Stimulated activated CD4-positive, alpha-beta T cell treated with anti-CD3 and anti-CD28 coated beads, Interleukin-15, amount 100 ng/mL, for 1 hour (primary cell): ENCODE measurements at places on chromosomes 4 and X.

DNA sequence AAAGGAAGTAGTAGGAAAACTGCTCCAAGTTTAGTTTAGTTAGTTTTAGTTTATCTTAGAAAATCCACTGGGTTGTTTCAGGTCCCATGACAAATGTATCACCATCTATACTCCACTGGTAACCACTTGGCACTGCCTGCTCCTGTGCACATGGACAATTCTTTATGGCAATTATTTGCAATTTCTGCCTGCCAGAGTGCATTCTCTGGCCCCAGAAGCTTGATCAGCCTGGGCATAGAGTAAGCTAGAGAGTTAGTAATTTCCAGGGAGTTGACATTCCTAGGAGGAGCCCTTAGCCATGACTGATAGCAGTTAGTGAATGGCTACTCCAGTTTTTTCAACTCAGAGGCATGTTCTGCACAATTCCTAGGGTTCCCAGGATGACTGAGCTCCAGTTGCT is 203.2 kb upstream of the FGF13 start:
- no peak for DNase-seq

- DNase-seq: no peak
These were observed 53.2 kb downstream of the SPRY1 start for GRCh38 chr4:123449780-123450179.

GRCh38 chr4:71867598-71867997 is 83.7 kb upstream of the GC start:
- no peak for DNase-seq

GRCh38 chrX:7891928-7892327 is 35.3 kb downstream of the PNPLA4 start:
- DNase-seq: no peak

- no peak for DNase-seq
These were observed 155.8 kb upstream of the DGKK start for GRCh38 chrX:50626432-50626831.

GRCh38 chr4:145828802-145829485 is 109.7 kb downstream of the ZNF827 start:
- no peak for DNase-seq

GRCh38 chr4:90328558-90328957 is 201.4 kb downstream of the CCSER1 start:
- no peak for DNase-seq

DNA sequence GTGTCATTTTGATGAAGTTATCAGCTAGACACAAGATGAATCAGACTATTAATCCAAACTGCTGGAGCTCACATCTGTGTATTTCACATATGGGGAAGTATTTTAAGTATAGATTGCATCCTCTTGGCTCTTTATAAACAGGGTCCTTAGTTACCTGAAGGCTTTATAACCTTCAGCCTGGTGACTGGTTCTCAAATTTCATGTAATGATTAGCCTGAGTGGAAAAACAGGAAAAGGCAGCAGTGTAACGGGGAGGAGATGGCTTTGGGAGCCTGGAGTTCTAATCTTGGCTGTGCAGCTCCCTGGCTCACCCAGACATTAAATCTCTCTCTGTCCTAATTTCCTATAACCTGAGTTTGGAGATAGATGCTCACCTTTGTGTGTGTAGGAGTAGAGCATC is 103.8 kb upstream of the HPF1 start:
- no peak for DNase-seq

DNA sequence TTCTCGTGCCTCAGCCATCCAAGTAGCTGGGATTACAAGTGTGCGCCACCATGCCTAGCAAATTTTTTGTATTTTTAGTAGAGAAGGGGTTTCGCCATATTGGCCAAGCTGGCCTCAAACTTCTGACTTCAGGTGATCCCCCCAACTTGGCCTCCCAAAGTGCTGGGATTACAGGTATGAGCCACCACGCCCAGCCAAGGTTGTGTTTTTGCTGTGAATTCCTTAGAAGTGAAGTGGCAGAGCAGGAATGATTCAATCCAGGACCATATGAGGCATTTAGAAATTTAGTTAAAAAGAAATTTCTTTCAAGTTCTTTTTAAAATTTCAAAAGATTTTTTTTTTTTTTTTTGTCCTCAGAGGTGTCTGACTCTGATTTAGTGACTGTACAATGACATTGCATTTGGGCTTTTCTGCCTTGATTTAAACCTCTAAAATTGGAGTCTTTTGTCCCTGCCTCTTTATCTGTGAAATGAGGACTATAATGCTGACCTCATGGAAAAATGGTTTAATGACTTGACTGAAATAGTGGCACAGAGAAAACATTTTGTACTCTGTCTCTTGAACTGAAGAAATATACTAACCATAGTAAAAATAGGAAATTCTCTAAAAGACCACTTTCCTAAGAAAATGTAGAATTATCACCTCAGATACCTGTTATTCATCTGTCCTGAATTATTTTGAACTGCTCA is 59.9 kb downstream of the CXCL13 start:
- DNase-seq: no peak

GRCh38 chrX:10197279-10198210 is 40.8 kb downstream of the CLCN4 start:
- DNase-seq: no peak

GRCh38 chrX:109720947-109721346 is 12.1 kb downstream of the ACSL4 start:
- no peak for DNase-seq

DNA sequence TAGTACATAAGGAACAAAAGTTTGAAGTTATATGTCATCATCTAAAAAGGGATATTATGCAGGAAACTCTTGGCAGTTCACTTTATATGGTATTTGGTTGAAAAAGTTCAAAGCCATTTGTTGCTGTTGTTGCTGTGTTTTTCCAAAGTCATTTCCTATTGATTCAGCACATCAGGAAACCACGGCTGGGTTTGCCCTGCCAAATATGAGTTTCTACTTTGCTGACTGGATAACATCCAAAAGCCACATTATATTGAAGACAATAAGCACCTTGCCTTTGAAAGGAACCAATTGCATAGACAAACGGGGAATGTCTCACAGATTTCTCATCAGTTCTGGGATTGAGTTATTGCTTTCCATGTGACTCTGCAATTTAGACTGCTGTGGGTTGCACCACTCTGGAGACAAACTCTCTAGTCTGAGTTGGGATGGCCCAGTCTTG is 206.1 kb downstream of the SLC39A8 start:
- no peak for DNase-seq

- DNase-seq: no peak
These were observed 117.9 kb upstream of the MED14 start for GRCh38 chrX:40853004-40853815.

DNA sequence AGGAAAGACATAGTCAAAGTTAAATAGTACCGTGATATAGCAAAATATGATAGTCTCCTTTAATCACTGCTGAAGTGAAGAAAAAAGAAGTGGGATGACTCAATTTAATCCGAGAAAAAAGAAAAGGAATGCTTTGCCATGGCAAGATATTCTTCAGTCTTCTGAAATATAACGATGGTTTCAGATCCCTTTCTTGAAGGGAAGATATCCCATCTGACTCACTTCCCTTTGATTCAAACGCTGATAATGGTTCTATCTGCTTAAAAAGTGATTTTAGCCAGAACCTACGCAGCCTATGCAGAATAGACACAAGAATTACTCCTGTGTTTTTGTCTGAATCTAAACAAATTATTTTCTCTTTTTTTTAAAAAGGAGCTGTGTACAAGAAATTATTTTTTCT is 68.1 kb upstream of the FTHL17 start:
- no peak for DNase-seq

GRCh38 chrX:3806630-3807029 is 93.2 kb upstream of the PRKX start:
- no peak for DNase-seq

- DNase-seq: no peak
These were observed 681 bp downstream of the EXOC1 start for GRCh38 chr4:55854129-55854528.

DNA sequence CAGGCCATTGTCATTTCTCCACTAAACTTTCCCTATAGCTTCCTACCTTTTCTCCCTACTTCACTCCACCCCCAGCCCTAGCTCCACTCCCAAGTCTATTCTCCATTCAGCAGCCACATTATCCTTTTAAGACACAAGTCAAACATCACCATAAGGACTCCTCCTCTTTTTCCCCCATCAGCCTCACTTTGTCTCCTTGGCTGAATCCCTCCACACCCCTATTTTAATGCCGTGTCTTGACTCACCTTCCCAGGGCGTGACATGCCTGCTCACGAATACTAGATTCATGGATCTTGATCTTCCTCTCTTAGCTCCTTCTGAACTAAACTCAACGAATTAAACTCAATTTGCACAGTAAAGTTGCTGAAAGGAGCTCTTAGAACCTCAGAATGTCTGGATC is 281.9 kb downstream of the PTTG2 start:
- no peak for DNase-seq

DNA sequence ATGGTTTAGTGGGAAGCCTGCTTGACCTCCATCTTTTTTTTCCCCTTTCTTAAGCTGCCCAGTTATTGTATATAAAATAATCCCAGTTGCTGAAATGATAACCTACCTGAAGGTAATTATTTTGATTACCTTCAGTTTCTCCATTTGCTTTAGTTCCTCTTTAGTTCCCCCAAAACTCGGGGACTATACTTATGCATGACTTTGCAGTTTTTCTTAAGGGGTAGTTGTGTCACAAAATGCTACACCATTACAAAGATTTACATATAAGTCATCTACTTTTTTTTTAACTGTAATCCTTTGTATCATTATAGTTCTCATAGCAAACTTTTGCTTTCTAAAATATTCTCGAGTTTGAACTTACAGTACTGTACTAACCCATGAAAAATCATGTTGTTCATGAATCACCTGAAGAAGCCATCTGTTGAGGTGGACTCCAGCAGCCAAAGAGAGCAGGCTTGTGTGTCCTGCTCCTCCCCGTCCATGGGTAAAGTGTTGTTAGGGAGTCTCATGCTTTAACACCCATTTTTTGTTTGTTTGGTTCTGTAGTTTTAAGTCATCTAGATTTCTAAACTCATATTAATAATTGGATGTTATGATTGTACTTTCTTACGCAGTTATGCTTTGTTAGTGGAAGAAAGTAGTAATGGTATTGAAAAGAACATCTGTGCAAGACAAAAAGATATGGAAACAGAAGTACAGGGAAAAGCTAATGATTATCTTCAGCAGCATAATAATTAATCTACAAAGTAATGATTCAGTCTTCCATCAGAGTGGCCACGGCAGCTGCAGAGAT is 34.6 kb downstream of the HADH start:
- DNase-seq: no peak

DNA sequence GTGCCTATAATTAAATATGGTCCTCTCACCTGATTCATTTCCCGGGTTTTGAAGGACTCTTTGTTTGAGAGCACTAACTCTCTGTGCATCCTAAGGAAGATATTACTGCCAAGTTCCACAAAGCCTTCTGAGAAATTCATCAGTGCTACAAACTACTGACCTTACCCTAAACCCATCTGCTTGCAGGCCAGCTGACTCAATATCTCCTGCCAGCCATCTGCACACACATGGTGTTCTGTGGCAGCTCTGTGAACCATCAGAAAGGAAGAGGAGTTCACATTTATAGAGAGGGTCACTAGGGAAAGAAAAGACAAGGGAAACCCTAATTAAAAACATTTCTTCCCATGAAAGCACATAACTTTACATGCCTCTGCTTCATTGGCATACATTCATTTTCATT is 156.7 kb downstream of the ATP10D start:
- DNase-seq: no peak

DNA sequence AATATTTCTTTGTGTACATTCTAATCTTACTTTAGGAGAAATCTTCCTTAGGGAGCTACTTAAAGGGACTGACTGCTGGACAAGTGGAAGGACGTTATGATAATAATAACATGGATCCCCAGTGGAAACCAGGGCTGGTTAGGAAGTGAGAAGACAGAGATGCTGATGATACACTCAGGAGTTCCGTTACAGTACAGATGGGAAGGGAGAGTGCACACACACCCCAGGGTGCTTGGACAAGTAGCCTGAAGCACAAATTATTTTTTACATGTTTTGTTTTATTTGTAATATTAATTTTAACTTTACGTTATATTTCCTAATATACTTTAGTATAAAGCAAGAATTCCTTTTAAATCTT is 84.1 kb downstream of the BMPR1B start:
- DNase-seq: no peak

- DNase-seq: no peak
These were observed 1454.2 kb downstream of the ARAP2 start for GRCh38 chr4:34790131-34790530.

DNA sequence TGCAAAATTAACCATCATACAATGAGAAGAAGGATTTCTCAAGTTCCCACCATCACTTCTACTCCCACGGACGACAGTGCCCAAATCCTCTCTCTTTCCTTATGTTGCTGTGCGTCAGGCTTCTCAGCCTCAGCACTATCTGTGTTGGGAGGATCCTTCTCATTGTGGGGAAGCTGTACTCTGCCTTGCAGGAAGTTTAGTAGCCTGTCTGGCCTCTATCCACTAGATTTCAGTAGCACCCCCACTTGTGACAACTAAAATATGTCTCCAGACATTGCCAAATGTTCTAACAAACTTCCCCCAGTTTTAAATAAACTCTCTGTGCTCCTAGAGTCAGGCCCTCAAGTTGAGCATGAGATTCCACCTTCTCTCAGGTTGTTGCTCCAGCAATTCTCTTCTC is 545.9 kb upstream of the ZFP42 start:
- DNase-seq: no peak

GRCh38 chr4:103361926-103362325 is 163.8 kb upstream of the CENPE start:
- DNase-seq: no peak

DNA sequence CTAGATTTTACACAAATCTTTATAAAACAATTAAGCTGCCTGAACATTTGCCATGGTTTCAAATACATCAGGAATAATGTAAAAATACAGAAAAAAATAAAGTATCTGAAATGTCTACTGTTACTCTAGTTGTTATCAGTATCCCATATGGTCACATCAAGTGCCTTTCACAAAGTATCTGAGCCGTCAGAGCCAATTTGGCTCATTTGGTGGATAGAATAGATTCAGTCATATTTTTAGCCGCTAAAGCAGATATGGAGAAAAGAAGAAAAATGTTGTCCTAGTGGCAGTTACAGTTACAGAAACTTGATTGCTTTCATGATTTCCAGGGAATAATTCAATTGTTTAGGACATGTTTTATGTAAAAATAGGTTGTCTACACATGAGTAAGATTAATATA is 641.1 kb downstream of the RAPGEF2 start:
- no peak for DNase-seq

DNA sequence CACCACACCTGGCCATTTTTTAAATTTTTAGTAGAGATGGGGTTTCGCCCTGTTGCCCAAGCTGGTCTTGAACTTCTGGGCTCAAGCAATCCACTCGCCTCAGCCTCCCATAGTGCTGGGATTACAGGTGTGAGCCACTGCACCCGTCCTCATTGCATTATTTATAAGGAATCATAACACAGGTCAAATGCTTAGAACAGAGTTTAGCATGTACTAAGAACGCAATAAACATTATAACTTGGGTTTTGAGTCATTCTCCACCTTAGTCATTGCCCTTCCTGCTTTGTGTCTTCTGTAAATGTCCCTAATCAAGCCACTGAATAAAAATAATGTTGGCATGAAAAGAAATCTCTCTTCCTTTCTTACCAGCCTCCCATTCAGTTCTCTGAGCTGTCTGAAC is 38.5 kb upstream of the SHROOM4 start:
- DNase-seq: no peak

- DNase-seq: no peak
These were observed 100.3 kb downstream of the EMCN start for GRCh38 chr4:100417565-100417964.
